Lower leg skin (tissue), 4 donors: ENCODE measurements at places on chromosomes 6 and 20. TPM values are rescaled to one million over a fixed set of nuclear protein-coding genes. Genes with fewer than 3 reads are reported as not detected.

THEMIS gene
- total RNA-seq = 0.13 TPM

- no peak for DNase-seq
Observed at GRCh38 chr20:40055711-40056110, 633.3 kb downstream of the MAFB start.

DNA sequence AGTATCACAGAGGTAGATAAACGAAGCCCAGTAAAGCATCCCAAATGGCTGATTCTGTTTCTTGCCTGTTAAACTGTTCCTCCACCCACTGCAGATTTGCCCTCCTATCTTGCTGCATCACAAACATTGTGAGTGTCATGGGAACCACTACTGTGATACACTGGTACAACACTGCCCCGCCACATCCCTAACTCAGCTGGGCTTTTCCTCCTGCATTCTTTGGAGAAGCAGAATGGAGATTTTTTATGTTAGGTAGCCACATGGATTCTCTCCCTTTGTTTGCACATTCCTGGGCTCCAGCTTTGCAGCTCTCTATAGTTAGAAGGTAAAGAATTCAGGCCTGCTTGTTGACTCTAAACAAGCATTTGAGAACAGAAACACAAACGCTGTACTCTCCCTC lies 234.1 kb downstream of the TMEM242 start:
- DNase-seq = no peak

GRCh38 chr6:79526897-79527296 lies 10.3 kb downstream of the LCA5 start:
- DNase-seq = no peak
